ENCODE measurements at places on chromosomes 13 and 19.

- DNase-seq: no peak
These were observed 10.1 kb downstream of the RGCC start for GRCh38 chr13:41467425-41467945.

- peak; percentile 48 for DNase-seq
These were observed 67.6 kb upstream of the TDRD3 start for GRCh38 chr13:60329221-60329923.

DNA sequence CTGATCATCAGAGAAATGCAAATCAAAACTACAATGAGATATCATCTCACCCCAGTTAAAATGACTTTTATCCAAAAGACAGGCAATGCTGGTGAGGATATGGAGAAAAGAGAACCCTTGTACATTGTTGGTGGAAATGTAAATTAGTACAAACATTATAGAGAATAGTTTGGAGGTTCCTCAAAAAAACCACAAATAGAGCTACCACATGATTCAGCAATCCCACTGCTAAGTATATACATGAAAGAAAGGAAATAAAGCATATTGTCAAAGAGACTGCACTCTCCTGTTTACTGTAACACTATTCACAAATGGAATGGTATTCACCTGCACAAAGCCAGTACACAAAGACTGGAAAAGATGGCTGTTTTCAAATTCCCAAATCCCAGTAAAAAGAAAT is 1233.7 kb downstream of the PCDH17 start:
- DNase-seq: no peak

- no peak for DNase-seq
These were observed 13.8 kb downstream of the STARD13 start for GRCh38 chr13:33271759-33272158.

DNA sequence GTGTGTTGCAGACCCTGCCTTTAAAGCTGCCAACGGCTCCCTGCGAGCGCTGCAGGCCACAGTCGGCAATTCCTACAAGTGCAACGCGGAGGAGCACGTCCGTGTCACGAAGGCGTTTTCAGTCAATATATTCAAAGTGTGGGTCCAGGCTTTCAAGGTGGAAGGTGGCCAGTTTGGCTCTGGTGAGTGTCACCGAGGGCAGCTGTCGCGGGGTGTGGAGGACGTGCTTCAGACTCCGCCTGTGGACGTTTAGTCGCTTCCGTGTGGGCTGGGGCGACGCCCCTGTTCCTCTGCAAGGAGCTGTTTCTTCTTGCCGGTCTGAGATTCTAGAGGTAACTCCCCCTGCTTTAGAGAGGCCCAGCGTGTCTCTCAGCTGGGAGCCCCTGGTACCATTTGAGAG is 24.5 kb downstream of the LAMP1 start:
- no peak for DNase-seq

DNA sequence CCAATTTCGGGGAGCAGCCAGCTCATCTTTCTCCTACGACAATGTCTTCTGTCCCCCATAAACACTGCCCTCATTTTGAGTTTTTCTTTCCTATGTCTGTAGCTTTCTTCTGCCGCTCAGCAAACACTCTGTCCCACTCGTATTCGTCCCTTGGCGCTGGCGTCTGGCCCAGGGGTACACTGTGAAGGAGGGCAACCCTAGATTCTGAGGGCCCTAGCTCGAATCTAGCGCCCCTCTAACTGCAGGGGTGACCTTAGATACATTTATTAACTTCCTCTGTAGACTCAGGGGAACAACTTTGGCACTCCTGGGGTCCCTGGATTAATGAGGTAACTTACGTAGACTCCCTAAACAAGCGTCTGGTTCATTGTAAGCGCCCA is 677 bp upstream of the LRCH1 start:
- no peak for DNase-seq

GRCh38 chr13:106156468-106156867 is 379.0 kb downstream of the EFNB2 start:
- no peak for DNase-seq

- no peak for DNase-seq
These were observed 250.7 kb downstream of the KCTD12 start for GRCh38 chr13:76635232-76636230.

GRCh38 chr19:45919678-45920077 is 5.1 kb upstream of the NANOS2 start:
- DNase-seq: no peak

- peak; percentile 51 for DNase-seq
These were observed at the start of gene ZNF726 for GRCh38 chr19:23914402-23915286. TSS of gene ZNF726 (plus strand) at chr19:23914886. CDS start at chr19:23914995, 109 bp downstream.

- no peak for DNase-seq
These were observed 9.5 kb upstream of the ZNF543 start for GRCh38 chr19:57310792-57311191.

- DNase-seq: no peak
These were observed 1.2 kb downstream of the SPART start for GRCh38 chr13:36344886-36345437.

- DNase-seq: no peak
These were observed 2660.1 kb upstream of the PCDH20 start for GRCh38 chr13:64075543-64076271.

DNA sequence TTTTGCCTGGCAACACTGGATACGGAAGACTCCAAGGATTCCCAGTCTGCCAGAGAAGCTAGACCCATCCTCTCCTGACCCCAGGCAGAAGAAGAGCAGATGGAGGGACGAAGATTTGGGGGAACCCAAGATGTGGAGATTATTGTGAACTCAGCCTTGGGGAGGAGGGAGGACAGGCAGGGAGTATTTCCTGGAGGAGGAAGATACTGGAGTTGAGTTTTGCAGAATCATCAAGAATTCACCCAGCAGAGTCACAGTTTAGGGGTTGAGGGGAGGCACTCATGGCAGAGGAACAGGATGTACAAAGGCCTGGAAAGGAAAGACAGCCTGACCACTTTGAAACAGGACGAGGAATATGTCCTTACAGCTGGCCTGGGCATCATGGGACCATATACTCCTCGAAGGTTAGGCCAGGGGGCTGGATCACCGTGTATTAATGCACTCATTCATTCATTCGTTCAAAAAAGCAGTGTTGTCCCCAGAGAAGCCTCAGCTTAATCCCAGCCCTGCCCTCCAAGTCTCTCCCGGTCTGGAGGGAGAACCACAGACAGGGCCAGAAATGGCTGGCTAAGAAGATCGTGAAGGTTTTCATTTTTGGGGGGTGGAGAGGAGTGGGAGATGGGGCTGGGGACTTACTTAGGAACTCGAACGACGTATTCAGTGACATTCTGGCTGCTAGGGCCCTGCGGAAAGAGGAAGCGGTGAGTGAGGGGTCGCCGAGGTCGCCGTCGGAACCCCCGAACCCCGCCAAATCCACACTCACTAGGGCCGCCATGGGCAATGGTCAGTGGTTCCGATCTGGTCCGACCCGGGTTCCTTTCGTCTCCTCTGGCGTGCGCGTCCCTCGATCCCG is 517 bp downstream of the GTF2F1 start:
- DNase-seq: no peak

DNA sequence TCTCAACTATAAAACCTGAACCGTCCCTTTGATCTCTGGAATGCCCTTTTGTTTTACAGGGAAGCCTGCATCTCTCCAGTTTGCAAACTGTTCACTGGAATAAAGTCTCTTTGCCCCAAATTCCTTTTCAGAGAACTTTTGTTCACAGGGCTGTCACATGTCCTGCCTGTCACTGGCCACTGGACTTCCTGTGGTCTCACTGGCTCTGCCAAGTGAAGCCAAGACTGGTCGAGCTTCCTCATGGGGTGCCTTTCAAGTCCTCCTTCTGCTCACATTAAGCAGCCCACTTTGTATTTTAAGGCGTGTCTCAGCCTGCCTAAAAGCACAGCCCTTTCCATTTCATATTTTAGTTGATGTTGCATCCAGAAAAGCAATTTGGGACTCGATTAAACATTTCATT is 215.7 kb downstream of the KATNAL1 start:
- no peak for DNase-seq

DNA sequence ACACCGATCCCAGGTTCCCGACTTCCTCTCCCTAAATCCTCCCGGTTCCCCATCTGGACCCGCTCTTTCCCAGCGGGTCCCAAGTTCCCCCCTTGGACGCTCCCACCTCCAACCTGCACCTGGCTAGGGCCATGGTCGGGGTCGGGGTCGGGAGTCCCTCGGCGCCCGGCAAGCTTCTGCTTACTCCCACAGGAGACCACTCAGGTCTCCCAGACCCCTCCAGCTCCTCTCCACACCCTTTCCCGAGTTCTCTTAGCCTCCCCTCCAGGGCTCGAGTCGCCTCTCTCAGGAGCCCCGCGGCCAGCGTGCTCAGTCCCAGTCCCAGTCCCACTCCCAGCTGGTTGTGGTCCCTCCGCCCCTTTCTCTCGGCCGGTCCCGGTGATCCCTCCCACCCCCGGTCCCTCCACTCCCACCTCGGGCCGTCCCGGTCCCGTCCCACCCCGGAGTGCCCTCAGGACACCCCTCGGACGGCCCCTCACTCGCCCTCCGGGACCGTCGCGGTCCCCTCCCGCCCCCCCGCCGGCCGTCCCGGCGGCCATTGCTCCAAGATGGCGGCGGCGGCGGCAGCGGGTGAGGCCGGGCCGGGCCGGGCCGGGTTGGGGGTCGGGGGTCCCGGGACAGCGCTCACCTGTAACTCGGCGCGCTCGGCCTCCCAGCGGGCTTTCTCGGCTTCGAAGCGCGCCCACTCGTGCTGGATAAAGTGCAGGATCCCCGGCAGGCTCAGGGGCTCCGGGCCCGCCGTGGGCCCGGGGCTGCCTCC is at the start of gene FKRP:
TSS of gene FKRP (plus strand) at position 537 of the 760 bp plus-strand sequence. CDS start 9,394 bp downstream, outside the sequence.
- DNase-seq: peak; percentile 76

- DNase-seq: no peak
These were observed at the start of gene CYP2S1 for GRCh38 chr19:41192574-41193429. TSS of gene CYP2S1 (plus strand) at chr19:41193219. CDS start at chr19:41193265, 46 bp downstream.

DNA sequence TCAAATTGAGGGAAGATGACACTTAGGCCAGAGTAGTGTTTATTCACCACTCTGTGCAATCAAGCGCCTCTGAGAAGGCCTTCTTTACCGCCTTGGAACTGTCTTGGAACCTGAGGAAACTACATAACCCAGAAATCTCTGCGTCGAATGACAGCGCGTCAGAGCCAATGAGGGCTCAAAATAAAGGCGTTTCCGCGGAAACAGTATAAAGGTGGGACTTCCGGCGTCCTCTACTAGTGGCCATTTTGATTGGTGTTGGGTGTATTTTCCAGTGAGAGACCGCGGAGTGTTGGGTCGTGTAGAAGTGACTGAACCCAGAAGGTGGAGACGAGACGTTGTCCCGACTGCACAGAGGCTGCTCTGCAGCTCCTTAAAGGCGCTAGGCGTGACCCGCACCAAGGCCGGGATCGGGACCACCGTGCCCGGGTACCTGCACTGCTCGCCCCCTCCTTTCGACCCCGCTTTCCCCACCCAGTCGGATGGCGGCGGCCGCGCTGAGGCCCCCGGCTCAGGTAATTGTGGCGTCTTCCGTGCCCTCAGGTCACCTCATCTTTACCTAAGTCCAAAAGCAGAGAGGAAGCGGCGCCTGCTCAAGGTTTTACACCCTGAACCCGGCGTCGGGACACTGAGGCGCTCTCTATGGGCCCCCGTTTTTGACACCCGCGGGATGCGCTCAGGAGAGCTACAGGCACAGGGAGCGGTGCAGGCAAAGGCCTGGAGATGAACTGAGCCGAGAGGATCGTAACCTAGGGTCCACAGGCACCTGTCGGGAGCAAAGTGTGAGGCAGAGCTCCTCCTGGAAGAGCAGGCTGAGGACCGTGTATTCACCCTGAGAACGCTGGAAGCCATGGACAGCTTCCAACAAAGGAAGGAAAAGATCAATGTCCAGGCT is at the start of gene ZNF776:
TSS of gene ZNF776 (plus strand) at position 236 of the 892 bp plus-strand sequence. CDS start at position 480, 244 bp downstream.
- DNase-seq: peak; percentile 92

DNA sequence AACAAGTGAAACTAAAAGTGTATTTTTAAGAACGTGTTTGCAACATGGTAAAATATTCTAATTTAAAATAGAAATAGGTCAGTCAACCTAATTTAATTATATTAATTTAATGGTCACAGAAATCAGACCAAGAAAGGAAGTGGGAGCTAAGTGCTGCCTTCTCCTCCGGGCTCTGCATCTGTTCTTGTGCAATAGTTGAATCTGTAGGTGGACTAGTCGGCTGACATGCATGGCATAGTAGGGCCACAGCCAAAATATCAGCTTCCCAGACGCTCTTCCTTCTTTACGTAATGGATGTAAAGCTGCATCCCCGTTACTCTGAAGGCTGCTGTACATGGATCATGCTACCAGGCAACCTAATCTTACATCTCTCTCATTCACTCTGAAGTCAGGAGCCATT is 47.3 kb downstream of the COL4A1 start:
- DNase-seq: no peak

DNA sequence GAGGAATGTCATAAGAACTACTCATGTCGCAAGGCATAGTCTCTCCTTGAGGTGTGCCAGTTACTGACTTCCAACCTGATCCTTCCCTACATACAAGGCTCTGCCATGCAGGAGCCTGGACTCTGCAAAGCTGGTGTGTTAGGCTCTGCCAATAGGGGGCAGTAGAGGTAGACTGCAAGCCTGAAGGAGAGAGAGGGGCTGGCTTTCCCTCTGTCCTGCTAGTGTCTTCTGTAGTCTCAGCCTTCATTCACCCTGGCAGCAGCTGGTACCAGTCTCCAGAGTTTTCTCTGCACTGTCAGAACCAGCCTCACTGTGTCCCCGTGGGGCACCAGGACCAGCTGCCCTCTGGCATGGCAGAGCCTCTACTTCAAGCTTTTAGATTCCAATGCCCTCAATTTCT is 14.5 kb downstream of the SHISA2 start:
- no peak for DNase-seq

DNA sequence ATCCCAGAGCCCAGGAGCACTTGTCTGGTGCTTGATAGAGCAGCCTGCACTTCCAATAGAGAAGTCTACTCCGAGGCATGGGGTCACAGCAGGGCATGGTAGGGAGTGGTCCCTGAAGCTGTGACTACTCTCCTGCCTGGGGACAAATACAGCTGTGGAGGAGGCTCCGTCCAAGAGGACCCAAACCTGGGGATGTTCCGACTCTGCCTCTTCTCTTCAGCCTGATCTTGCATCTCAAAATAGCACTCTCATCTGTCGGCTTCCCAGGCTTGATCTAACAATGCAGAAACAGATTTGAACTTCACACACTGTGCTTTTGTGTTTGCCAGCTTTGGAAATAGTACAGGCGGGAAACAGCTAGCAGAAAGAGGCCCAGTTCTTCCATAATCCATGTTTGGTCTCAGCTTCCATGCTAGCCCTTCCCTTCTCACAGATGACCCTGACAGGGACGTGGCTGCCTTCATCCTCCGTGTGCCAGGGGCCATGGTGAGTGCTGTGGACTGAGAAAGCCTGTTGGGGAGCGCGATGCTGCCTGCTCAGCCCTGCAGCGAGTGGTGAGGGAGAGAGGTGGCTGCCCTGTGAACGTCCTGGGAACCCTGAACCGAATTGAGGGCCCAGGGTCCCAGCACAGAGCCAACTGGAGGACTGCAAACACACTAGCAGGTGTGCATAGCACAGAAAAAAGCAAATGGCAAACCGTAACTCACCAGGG is 150.3 kb upstream of the GPR12 start:
- DNase-seq: no peak

- peak; percentile 10 for DNase-seq
These were observed 2.8 kb upstream of the USF2 start for GRCh38 chr19:35265900-35266519.

DNA sequence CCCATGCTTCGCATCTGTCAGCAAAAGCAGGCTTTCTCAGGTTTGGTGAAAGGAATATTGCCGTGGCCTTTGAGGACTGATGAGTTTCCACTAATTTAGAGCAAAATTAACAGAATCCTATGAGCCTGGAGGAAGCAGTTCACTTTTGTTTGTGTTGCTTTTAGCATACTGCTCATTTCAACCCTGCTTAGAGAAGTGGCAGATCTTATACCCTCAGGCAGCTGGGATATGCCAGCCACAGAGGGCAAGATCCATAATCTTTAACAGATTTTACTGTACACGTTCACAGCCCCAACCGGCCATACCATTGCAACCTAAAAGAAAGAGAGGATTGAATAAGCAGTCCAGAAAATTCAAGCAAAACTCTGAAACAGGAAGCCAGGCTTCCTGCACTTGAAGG is 60.5 kb downstream of the COL4A2 start:
- no peak for DNase-seq

GRCh38 chr13:85597790-85598500 is 201.3 kb downstream of the SLITRK6 start:
- no peak for DNase-seq
